ENCODE measurements at places on chromosomes 4 and X.

DNA sequence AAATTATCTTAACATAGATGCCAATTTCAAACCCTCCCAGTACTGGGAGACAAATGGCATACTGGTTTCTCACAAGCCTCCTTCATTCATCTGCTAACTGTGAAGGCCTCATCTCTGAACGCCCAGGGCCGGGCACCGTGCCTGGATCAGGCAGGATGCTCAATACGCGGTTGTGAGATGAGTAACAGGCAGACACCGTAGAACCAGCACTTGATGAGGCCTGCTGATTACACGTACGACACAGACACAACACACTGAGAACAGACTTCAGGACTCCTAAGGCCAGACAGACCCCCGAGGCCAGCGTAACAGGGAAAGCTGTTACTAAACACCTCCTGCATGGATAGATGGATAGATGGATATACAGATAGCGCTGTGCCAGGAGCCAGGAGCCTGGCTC, 154.6 kb downstream of the AFAP1 start:
- no peak for DNase-seq

GRCh38 chr4:148396986-148397673, 45.1 kb downstream of the NR3C2 start:
- no peak for DNase-seq

GRCh38 chrX:105697984-105698781, 124.2 kb upstream of the NRK start:
- DNase-seq = no peak

DNA sequence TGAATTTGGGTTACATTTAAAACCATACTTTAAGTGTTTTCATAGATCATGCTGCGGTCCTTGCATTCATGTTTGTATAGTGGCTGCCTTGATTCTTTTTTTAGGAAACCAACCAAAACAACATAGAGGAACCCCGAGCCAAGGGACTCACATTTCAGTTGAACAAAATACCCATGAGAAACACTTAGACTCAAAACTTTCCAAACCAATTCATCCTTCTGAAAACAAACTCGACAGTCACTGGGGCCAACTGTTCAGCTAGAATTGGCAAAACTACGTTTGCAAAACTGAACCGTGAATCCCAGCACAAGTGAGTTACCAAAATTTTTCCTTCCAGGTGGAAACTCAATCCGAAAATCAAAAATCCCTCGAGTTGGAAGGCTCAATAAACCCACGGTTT, 1.4 kb downstream of the ADGRA3 start:
- no peak for DNase-seq

GRCh38 chr4:143626134-143626911, 74.2 kb downstream of the FREM3 start:
- no peak for DNase-seq

DNA sequence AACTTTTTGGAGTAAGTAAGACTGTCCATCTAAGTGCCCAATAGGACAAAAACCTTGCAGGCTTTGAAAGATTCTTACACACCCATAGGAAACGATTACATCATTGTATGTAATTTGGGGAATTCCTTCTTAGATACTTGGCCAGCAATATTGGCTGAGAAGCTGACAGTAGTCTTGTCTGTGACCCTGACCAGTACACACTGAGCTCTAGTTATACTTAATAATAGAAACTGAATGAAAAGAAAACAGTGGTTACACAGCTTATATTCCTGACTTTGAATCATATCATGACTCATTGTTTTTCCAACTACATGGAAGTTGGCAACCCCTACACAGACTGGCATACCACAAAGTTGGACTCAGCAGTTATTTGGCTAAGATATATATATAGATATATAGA, 7.1 kb upstream of the TLR2 start:
- peak; percentile 93 for DNase-seq

DNA sequence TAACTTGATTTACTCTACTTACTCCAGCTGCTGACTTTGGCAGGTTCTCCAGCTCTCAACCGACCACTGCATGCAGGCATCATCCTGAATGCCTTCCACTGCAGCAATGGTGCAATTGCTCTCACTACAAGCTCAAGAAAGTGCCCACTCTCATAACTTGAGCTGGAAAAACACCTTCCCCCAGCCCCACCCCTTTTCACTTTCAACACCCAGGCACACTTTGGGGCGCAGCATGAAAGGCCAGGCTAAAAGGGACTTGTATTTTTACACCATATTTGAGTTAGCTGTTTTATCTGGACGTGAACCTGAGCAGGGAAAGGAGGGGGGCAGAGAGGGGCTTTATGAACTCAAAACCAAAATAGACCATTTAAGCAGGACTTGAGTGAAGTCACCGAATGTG, 274.5 kb downstream of the RAB28 start:
- no peak for DNase-seq

Data from suppressor macrophage treated with lipopolysaccharide for 4 hours (primary cell).